NCI-H1436 (cell line): ENCODE measurements at places on chromosomes 4 and X.

- DNase-seq = no peak
These were observed 264.0 kb downstream of the TRIML1 start for GRCh38 chr4:188403272-188403671.

DNA sequence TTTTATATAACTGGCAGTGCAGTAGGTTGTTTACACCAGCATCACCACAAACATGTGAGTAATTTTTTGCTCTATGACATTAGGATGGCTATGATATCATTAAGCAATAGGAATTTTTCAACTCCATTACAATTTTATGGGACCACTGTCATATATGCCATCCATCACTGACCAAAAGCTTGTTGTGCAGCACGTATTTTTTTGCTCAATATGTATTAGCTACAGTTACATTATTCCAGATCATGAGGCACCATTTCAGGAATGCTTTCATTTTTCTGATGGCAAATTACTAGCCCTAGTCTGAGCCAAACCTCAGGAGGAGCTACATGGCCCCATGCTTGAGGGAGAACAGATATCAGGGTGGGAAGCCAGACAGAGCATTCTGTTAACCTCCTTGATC is 56.8 kb upstream of the DCLK2 start:
- no peak for DNase-seq

DNA sequence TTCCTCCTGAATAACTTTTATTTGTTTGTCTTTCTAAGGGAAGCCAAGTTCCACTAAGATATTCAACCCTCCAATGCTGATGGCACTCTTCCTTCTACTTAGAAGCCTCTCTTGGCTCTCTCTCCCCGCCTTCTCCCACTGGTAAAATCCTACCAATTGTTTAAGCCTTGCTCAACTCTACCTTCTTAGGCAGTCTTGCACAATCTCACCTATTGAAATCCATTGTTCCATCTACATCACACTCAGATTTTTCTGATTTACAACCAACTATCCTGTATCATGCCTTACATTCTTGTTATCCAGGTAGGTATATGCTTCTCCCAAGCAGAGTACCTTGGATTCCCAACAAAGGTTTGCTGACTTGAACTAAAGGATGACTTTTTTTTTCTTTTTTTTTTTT is 69.1 kb downstream of the NR3C2 start:
- no peak for DNase-seq

- no peak for DNase-seq
These were observed 18.4 kb downstream of the NMU start for GRCh38 chr4:55617587-55618197.

- DNase-seq = no peak
These were observed 74.3 kb downstream of the RGS12 start for GRCh38 chr4:3366893-3367775.

DNA sequence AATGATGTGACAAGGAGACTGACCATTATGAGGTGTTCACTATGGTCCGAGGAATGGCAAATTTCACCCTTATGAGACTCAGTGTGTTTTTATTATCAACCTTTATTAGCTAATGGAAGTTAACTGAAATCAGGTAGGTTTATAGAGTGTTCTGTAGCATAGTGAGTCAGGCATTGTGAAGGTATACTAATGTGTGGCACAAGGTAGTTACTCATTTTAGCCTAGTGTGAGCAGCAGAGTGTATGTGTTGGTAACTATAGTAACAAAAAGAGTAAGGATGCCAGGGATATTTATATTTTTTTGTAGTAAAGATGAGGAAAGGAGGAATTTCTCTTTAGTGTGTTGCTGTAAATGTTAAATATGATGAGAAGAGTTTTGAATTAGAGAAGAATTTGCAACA is 12.0 kb downstream of the PDLIM5 start:
- no peak for DNase-seq

- DNase-seq = no peak
These were observed 902.7 kb upstream of the EPHA5 start for GRCh38 chr4:66572949-66573348.

DNA sequence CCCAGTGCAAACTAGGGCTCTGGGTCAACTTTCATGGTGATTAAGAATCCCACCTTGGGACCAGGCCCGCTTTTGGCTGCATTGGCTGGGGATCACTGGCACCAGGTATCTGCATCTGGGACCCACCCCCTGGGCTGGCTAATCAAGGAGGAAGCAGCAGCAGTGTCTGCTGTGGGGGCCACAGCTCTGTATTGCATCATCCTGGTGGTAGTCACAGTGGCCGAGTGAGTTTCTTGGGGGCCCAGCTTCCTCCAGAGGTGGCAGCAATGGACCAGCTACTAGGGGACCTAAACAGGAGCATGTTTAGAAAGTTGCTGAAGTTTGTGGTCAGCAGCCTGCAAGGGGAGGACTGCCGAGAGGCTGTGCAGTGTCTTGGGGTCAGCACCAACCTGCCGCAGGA is 15.7 kb downstream of the LNX1 start:
- DNase-seq = no peak

GRCh38 chr4:108681321-108681809 is 31.0 kb downstream of the OSTC start:
- no peak for DNase-seq

DNA sequence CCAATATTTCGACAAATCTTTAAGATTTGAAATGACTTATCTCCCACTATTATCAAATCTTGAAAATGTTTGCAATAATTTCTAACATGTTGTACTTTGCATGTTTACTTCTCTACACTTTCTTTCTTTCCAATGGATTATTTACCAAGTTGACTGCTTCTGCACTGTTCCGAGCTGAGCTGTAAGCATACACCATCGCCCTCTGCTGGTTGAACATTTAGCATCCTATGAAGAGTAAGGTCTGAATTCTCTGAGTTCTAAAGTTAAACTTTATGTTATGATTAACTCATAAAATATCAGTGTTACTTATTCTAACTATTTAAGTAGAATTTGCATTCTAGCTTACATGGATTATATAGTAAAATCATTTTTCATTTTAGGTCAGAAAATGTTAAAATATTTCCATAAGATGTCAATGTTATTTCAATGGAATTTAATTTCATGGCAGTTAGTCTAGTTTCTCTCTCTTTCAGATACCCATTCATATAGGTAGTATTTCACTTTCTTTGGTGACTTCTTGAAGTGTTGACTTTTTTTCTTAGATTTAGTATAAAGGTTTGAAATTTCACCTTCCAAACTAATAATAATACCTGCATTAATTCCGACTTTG is 137.4 kb downstream of the DKK2 start:
- peak; percentile 9 for DNase-seq

DNA sequence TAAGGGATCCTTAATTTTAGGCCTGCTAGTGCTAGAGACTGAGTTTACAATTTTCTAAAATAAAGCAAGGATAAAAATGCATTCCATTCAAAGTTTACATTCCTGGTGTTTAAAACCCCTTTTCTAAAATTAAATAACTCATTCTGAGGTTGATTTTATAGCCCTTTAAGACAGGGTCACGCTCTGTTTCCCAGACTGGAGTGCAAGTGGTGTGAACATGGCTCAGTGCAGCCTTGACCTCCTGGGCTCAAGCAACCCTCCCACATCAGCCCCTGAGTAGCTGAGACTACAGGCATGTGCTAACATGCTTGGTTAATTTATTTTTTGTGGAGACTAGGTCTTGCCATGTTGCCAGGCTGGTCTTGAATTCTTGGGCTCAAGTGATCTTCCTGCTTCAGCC is 6.8 kb upstream of the CDKL2 start:
- no peak for DNase-seq

- DNase-seq = no peak
These were observed 325.5 kb downstream of the PCDH18 start for GRCh38 chr4:137206781-137207180.

- DNase-seq = peak; percentile 24
These were observed 2.1 kb downstream of the C4orf54 start for GRCh38 chr4:99655308-99656081.

GRCh38 chr4:184423003-184423686 is 51.2 kb downstream of the IRF2 start:
- no peak for DNase-seq

DNA sequence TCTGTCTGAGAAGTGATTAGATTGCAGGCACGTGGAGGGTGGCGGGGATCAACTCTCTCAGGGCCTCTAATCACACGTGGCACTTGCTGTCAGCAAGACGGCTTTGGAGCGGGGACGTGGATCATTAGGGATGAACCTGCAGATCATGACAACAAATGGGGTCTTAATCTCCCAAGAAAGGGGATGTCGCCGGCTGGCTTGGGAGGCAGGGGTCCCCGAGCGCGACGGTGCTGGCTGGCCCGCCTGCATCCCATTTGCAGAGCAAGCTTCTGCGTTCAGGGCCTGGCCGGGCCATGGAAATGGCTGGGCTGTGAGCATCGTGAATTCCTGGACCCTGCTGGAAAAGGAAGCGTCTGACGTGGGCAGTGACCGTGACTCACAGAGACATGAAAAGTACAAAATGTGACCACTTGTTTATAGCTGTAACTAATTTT is 85.1 kb upstream of the SHOX start:
- DNase-seq = no peak

DNA sequence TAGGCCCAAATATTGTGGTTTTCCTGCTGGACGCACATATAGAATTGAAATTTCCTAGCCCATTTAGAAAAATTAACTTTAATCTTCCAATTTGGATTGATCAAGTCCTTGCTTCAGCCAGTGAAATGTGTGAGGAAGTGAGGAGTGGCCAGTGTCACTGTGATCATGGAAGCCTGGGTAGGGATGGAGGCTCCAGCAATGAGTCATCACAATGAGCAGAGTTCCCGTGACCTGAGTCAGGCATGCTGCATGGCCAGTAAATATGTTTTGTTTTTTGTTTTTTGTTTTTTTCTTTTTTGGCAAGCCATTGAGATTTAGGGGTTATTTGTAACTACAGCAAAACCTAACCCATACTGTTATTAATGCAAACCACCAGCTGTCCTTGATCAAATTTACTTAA is 52.1 kb downstream of the IDS start:
- DNase-seq = no peak

GRCh38 chr4:14445882-14446281 is 556.4 kb upstream of the CPEB2 start:
- DNase-seq = no peak

GRCh38 chrX:129823115-129823514 is 20.6 kb downstream of the ZDHHC9 start:
- DNase-seq = no peak
